ENCODE measurements at places on chromosomes 4 and X. TPM values are rescaled to one million over a fixed set of nuclear protein-coding genes. Genes with fewer than 3 reads are reported as not detected.

DNA sequence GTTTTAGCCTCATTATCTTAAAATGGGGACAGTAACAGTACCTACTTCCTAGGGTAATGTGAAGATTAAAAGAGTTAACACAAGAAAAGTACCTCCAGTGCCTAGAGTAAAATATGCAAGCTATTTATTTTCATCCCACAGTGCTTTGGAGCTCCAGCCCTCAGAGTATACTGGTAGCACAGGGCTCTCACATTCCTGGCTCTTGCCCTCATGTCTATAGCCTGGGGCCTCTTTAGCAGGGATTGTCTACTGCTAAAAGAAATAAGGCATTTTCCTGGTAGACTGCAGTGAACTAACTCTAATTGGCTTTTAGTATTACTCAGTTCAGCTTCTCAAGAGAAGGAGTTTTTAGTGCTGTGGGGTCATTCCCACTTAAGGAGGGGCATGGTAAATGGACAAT, 60.8 kb downstream of the RRAGB start:
- no peak overlapping the region for H3K4me3 ChIP-seq
- no peaks in the 10 kb centered on the region for H3K27me3 ChIP-seq
- no peak for DNase-seq
- H3K4me1 ChIP-seq = no peaks in the 10 kb centered on the region

- H3K36me3 ChIP-seq = no peaks in the 10 kb centered on the region
- no peak overlapping the region for H3K27ac ChIP-seq
- no peaks in the 10 kb centered on the region for H3K27me3 ChIP-seq
- no peak overlapping the region for H3K4me3 ChIP-seq
- DNase-seq = no peak
- H3K4me1 ChIP-seq = no peaks in the 10 kb centered on the region
Measured at GRCh38 chrX:131405497-131405896, 116.4 kb upstream of the IGSF1 start.

GRCh38 chr4:184649971-184650855, 675 bp downstream of the PRIMPOL start:
- no peaks in the 10 kb centered on the region for H3K27me3 ChIP-seq
- H3K4me1 ChIP-seq = peaks cover 48% of the 10 kb centered on the region
- peak overlapping the region; percentile 79 for H3K4me3 ChIP-seq
- peak overlapping the region; percentile 76 for H3K27ac ChIP-seq
- H3K36me3 ChIP-seq = no peaks in the 10 kb centered on the region

DNA sequence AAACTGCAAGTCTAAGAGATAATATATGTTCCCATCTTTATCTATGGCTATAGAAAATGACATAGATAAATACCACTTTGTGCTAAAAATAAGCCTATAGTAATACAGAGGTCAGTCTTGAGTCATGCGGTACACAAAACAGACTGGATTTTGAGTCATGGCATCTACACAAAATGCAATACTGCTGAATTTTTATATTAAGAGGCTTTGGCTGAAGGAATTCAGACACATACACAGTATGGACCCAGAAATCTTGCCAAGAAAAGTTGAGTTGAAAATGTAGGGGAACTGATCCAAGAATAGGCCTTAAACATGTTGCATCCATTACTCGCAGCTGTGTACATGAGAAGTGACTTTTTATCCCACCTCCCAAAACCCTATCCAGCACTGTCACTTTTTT, 184.4 kb downstream of the TENM3 start:
- no peaks in the 10 kb centered on the region for H3K27me3 ChIP-seq
- H3K27ac ChIP-seq = no peak overlapping the region
- H3K4me1 ChIP-seq = no peaks in the 10 kb centered on the region
- H3K36me3 ChIP-seq = no peaks in the 10 kb centered on the region

The LUZP4 gene
- polyA plus RNA-seq = not detected
